ENCODE measurements at places on chromosomes 13 and 19. TPM values are rescaled to one million over a fixed set of nuclear protein-coding genes. Genes with fewer than 3 reads are reported as not detected.

Gene NAPSA
- total RNA-seq, result 0.26 TPM

Gene ZNF773
- 20.5 TPM for total RNA-seq

Gene IGFL1
- total RNA-seq, result not detected

Gene LILRB5
- not detected for total RNA-seq

Gene ANKRD24
- 0.26 TPM for total RNA-seq

Gene COX7A1
- 1.6 TPM for total RNA-seq

Gene GRIN2D
- total RNA-seq, result under 0.01 TPM

Gene OR7A5
- total RNA-seq, result not detected

Gene IZUMO2
- not detected for total RNA-seq

Gene ZNF285
- 2.2 TPM for total RNA-seq

Gene RFXAP
- total RNA-seq, result 0.53 TPM

Gene TNFSF11
- under 0.01 TPM for total RNA-seq

Gene CGB8
- total RNA-seq, result not detected

Gene ZNF284
- 2.3 TPM for total RNA-seq

Gene VAV1
- total RNA-seq, result 0.51 TPM

Gene FCGBP
- total RNA-seq, result 0.53 TPM

Gene LGI4
- not detected for total RNA-seq

Gene KASH5
- total RNA-seq, result not detected

Gene CYP2F1
- total RNA-seq, result not detected

Gene PPM1N
- 1.6 TPM for total RNA-seq

Gene FAM216B
- not detected for total RNA-seq

Gene U2AF1L4
- total RNA-seq, result 14.7 TPM

Gene RGS9BP
- total RNA-seq, result 0.79 TPM

Gene SETDB2
- total RNA-seq, result 5.3 TPM

Gene KLK5
- total RNA-seq, result 3.4 TPM

Gene SPC24
- total RNA-seq, result 1.7 TPM

Gene ZNF234
- 9.0 TPM for total RNA-seq

Gene SHISA7
- not detected for total RNA-seq

Gene GPX4
- 274 TPM for total RNA-seq

Data from bronchial epithelial cell (primary cell).